ENCODE measurements at places on chromosomes 7 and 10.

GRCh38 chr10:107011105-107011504 lies 153.4 kb downstream of the SORCS1 start:
- no peak for DNase-seq

- DNase-seq = no peak
Measured at GRCh38 chr10:22341926-22342196, 3.4 kb upstream of the SPAG6 start.

DNA sequence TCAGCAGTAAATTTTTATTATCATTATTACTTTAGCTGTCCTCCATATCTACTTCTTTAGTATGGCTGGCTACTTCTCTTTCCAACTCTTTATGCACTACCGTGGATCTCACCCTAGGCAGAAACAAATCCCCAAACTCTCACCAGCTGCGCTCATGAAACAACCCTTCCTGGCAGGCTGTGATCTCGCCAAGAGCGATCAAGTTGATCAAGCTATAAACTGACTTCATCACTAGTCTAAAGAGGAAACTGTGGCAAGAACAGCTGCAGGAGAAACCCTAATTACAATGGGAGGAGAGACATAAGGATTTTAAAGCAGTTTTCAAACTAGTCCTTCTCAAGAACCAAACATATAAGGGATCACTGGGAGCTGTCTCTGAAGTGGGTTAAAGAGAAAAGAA lies 160.5 kb upstream of the PRSS58 start:
- no peak for DNase-seq

GRCh38 chr7:27168265-27168947 lies 3.1 kb upstream of the HOXA9 start:
- no peak for DNase-seq

- no peak for DNase-seq
Measured at GRCh38 chr10:33025039-33025438, 67.0 kb upstream of the ITGB1 start.

GRCh38 chr7:2802504-2803341 lies 41.4 kb downstream of the GNA12 start:
- peak; percentile 30 for DNase-seq

- DNase-seq = no peak
Measured at GRCh38 chr7:121304102-121304658, 24.6 kb upstream of the WNT16 start.

- DNase-seq = no peak
Measured at GRCh38 chr10:71719042-71719441, 536 bp downstream of the C10orf105 start.

DNA sequence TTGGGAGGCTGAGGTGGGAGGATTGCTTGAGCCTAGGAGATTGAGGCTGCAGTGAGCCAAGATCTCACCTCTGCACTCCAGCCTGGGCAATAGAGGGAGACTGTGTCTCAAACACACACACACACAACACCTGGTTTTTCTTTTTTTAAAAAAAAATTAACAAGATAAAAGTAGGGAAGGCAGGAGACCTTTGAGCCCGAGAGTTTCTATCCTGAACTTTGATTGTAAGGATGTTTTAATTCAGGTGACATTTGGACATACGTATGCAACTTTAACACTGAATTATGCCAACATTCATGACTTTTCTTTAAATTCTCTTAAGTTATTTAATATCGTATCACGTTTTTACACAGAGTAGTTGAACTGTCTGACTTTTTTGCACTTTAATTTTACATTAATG lies 11.7 kb upstream of the CYP2E1 start:
- no peak for DNase-seq

DNA sequence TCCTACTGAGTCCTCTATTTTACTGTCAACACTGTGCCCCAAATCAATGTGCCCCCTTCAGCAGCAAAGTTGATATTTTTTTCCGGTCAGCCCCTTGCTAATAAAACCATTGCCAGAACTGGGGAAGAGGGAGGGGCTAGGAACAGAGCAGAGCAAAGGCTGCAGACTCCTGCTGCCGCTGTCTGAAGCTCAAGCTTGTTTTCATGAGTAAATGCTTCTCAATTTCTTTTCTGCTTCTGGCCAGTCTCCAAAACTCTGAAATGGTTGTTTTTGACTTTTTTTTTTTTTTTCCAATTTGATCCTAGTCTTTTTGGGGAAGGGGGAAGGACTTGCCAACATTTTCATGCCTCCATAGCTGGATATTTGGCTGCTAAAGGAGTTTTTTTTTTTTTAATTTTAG lies 26.7 kb upstream of the PROSER2 start:
- no peak for DNase-seq

DNA sequence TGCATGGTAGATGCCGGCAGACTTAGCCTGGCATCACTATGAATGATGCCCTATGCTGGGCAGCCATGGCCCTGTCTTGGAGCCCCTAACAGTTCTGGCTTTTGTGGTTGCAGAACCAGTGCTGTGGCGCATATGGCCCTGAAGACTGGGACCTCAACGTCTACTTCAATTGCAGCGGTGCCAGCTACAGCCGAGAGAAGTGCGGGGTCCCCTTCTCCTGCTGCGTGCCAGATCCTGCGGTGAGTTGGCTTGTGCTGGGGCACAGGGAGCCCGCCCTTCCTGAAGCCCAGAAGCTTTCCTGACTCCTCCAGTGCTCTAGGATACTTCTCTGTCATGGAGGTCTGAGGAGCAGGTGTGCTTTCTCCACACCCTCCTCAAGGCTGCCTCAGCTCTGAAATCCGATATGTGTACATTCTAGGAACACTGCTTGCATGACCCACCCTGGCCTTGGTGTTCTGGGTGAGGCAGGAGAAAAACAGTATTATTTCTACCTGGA lies 25.6 kb upstream of the SH2D4B start:
- no peak for DNase-seq

DNA sequence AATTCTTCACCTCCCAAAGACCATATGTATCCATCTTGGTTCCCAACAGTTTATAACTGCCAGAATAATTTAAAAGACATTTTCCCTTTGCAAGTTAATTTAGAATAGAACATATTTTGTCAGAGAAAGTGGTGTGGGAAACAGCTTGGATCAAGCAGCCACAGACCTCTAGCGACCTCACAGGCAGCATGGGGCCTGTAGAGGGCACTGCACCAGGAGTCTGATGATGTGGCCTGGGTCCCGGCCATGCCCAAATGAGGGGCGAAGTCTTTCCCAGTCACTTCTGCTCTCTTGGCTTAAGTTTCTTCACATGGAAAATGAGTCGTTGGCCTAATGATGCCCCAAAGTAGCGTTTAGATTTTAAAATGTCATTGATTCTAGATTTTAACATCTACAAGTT lies 243.2 kb downstream of the SDK1 start:
- DNase-seq = no peak

DNA sequence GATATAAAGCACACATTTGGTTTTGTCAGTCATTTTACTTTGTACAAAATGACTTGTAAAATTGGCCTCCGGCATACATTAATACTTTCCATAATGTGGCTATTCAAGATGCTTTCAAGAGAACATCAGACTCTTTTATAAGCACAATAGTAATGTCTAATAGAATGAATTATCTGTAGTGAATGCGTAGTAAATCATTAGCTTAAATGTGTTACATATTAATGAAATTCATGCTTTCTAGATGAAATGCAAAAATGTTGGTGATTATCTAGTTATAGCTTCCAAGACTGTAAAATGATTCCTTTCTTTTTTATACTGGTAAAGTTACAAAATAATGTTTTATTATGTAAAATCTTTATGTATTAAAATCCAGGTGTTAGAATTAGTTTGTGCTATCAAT lies 144.0 kb downstream of the BBS9 start:
- no peak for DNase-seq

DNA sequence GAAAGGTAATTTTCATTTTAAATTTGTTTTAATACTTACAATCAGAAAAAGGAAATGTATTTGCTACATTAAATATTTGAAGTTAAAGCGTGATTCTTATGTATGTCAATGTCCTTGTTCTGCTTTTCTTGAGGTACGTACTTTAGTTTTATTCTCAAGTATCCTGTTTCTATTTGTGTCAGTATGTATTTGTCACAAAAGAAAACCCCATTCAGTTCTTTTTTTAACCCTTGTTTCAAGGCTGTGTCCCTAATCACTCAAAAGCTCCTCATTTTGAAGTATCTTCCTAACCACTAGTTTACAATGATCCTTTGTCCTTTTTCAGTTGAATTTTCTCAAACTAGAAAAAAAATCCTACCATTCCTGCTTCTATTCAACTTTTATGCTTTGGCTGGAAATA lies 25.2 kb downstream of the NHLRC2 start:
- no peak for DNase-seq

DNA sequence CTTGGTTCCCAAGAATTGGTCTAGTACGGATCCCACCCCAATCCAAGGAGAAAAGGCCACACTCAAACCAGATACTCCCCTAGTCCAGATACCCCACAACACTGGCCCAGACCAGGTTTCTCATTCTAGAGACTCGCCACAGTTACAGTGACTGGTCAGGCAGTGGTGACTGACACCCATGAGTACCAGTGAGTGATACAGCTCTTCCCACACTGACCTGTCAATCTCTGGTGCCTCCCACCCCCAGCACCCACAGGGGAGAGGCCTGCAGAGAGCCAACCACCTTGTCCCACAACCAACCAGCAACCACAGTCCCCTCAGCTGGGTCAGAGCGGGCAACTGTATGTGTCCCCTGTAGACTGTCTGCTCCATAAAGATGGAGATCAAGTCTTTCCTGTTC lies 152.8 kb downstream of the NEURL1 start:
- DNase-seq = no peak

- DNase-seq = peak; percentile 87
Measured at GRCh38 chr7:80781561-80781979, 137.3 kb downstream of the SEMA3C start.

DNA sequence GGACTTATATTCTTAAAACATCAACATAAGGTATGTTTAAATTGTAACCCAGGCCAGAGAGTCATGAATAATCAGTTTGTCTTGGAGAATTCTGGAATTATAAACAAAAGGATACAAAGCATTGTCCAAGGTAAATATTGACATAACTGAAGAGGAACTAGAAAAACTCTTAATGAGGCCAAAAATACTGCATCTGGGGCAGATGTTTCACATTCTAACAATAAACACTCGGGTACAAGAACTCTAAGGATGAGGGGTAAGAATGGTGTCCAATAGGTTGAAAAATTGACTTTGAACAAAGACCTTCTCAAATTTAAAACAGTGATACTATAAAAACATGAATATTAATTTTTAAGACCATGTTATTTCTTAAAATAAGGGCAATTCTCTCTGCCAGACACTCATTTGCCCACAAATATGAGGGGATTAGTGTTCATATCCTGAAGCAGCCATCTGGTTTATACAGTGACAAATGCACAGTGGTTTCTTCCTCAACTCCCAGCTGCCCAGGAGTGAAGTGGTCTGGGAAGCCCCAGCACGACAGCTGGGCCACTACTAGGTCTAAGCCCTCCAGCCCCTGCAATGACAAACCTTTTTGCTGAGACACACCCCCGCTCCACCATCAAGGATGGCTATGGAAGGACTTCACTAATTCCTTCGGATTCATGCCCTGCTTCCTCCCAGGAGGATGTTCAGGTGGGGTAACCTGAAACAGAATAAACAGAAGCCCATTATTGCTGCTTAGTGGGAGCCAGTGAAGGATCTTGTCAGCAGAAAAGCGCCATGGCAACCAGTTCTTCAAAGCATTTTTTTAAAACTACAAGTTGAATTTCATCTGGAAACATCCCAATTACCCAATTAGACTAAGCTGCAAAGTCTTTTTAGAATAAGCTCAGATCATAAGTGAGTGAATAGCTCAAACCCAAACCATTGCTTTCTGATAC lies 107.5 kb upstream of the ARID5B start:
- peak; percentile 23 for DNase-seq

DNA sequence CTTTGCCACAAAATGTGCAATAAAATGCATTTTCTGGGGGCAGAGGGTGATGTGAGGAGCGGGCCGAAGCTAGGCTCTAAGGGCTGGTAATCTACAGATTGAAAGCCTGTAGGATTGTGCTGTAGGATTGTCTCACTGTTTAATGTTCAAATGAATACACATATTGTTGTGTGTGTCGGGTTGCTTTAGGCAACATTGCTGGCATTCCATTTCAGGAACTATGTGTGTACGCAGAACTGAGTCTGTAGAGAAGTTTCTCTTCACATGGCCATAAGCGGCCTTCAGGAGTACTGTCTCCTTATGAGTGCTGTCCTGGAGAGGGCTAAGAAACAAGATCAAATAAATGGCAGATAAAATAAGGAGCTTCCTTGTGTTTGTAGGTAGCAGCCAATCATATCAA lies 540.2 kb downstream of the GATA3 start:
- peak; percentile 93 for DNase-seq

GRCh38 chr10:35640951-35641675 lies 983 bp downstream of the FZD8 start:
- DNase-seq = peak; percentile 59

- DNase-seq = no peak
Measured at GRCh38 chr10:95606922-95607321, 45.8 kb upstream of the SORBS1 start.

DNA sequence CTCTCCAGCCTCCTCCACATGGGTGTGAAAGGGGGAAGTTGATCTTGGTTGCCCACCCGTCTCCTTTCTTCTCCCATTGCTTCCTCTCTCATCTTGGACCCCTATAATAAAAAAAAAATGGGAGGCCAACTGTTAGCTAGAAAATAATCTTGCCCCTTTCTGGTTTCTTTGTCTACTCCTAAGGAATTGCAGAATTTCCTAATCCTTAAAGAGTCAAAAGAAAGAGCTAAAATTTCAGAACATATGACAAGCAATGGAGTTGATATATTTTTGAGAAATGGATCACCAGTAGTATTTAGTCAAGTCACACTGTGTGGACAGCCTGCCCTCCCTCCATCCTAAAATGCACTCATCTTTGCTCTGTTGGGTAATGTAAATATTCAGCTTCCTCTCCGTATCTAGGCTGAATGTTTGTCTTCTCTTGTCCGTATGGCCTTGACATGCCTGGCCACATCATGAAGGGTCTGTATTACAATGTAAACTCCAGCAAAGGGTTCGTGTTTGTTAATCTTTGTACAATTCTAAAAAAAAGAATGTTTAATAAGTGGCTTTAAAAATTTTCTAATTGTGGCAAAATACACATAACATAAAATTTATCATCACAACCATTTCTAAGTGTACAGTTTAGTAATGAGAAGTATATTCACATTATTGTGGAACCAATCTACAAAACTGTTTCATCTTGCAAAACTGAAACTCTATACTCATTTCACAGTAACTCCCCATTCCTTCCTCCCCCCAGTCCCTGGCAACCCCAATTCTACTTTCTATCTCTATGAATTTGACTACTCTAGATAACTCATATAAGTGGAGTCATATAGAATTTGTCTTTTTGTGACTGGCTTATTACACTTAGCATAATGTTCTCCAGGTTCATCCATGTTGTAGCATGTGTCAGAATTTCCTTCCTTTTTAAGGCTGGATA lies 71.5 kb downstream of the ZNF92 start:
- DNase-seq = no peak

GRCh38 chr7:94933256-94933990 lies 26.0 kb downstream of the PPP1R9A start:
- no peak for DNase-seq

DNA sequence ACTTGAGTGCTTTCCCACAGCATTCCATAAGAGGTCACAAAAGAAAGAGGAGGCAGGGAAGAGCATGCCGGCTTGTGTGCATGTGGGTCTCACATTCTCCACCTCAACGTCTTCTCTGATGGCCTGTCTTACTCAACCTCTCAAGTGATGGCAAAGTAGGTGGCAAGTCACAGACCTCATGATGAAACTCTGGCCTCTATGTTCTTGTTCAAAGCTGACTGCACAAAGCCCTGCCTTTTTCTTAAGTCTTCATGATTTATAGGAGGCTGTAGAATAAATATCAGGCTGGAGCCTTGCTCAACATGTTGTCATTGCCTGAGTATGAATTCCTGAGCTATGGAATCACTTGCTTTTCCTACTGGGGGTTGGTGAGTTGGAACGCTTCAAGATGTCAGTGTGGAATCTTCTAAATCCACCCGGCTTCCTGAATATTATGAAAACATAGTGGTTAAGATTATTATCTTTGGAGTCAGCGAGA lies 213.6 kb upstream of the INHBA start:
- peak; percentile 24 for DNase-seq
